MG63 (cell line): ENCODE measurements at places on chromosomes 6 and 20.
A peak's percentile ranks its signal among the peaks of the same experiment; 100 is the strongest.

DNA sequence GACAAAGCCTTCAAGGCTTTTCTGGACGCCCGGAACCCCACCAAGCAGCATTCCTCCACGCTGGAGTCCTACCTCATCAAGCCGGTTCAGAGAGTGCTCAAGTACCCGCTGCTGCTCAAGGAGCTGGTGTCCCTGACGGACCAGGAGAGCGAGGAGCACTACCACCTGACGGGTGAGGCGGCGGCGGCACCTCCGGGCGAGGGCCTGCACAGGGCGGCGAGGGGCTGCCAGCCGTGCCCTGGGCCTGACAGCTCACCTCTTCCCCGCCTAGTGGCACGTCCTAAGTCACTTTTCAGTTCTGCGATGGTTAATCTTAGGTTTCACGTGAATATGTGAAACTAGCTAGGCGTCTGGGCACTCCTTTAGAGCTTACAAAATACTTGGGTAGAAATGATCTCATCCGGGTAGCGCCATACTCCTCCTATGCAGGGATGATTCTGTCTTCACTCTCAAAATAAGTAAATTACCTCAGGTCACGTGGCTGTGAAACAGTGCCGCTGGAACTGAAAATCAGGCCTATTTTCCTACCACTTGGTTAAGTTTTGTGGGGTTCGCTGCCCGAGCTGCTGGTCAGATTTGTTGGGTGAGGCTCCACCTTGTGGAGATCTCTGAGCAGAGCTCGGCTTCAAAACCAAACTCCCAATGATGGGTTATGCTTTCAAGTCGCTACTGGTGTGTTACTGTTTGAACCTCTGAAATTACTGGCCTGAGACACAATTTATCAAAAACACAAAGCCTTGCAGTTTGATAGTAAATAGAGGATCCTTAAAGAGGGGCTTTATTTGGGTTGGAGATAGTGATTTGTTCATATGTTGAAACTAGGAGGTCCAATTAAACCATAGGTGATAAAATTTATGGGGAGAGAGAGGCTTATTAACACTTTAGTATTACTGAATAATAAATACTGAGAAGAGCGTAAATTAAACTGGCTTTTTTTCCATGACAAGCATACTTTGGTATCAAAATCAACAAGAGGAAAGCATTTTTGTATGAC lies 15.5 kb upstream of the CLDN20 start:
- DNase-seq: peak; percentile 28

DNA sequence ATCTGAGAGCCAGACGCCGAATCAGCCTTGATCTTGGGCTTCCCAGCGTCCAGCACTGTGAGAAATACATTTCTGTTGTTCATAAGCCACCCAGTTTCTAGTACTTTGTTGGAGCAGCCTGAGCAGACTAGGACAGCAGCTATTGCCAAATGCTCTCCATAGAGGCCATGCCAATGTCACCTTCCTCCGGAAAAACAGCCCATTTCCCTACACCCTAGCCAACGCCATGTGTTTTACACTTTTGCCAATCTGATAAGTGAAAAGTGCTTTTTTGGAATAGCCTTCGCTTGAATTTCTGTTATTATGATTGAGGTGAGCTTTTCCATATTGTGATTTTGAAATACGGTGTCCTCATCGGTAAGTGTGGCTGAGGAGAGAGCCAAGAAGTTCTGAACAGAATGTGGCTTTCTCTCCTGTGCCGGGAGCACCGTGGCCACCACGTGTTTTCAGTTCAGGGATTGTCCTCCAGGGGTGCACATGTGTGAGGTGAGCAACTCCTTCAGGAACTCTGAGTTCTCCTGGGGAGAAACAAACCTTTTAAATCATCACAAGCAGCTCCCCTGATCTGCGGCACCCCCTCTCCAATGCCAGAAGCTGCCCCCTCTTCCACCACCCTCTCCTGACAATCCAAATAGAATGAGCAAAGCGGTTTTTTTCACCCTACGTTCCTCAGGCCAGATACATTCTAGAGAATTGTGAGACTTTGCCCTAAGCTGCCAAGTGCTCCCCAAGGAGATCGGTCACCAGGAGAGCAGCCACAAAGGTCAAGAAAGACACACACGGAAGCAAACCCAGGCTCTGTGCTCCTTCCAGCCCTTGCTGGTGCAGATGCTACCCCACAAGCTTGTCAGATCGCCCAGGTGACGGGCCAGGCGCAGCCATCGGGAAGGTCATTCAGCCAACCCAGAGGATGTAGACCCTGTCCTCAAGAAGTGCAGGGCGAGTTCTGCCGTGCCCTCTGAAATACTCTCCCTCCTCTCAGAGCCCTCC lies 36.0 kb downstream of the TAF8 start:
- no peak for DNase-seq

GRCh38 chr6:130575971-130576370 lies 210.2 kb downstream of the TMEM200A start:
- no peak for DNase-seq

- no peak for DNase-seq
Measured at GRCh38 chr20:4158466-4159050, 143.2 kb upstream of the RNF24 start.

DNA sequence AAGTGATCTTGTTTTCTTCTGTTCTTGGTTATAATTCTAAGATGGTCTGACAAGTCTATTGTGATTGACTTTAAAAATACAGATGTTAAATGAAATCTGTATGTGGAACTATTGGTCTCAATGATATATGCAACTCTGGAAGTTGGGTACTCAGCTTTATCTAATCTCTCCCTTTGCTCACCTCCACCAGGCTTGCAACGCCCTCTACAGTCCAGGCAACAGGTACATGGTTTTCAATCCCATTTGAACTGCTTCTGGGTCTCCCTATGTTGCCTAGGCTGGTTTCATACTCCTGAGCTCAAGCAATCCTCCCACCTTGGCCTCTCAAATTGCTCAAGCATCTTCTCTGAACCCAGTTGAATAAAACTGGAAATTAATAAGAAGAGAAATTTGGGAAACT lies 25.6 kb upstream of the HLA-DQB1 start:
- peak; percentile 3 for DNase-seq
